ENCODE measurements at places on chromosomes 4 and X.
A peak's percentile ranks its signal among the peaks of the same experiment; 100 is the strongest.

GRCh38 chrX:21766101-21766500 lies 8.2 kb upstream of the SMPX start:
- DNase-seq, result no peak

GRCh38 chr4:45120163-45120562 lies 393.8 kb upstream of the GNPDA2 start:
- no peak for DNase-seq

DNA sequence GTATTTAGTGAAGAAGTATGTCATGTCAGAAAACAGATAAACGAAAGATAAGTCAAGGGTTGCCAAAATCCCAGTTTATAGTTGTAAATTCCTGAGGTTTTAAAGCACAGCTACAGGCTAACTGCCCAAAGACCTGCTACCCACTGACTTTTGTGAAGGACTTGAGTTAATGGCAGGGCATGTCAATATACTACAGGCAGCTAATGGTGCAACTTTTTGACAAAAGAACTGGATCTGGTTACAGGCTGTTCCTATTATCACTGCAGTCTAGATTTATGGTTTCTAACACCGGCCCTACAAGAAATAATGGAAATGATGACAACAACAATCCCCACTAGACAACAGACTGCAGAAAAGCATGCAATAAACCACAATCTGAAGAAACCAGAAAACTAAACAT lies 6.4 kb downstream of the SCML2 start:
- no peak for DNase-seq

DNA sequence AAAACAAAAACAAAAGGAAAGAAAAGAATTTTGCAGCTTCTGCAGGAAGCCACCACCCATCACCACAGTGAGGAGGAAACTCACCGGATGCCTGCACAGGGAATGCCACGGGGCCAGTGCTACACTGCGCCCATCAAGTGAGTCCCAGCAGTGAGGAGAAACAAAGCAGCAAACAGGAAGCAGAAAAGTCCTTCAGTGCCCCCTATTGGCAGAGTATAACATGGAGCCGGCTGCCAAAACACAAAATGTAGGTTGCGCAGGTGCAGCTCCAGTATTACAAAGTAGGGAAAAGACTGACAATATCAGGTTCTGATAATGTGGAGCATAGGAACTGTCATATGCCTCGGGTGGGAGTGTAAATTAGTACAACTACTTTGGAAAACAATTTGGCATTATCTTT lies 23.3 kb upstream of the SCML2 start:
- DNase-seq, result no peak

DNA sequence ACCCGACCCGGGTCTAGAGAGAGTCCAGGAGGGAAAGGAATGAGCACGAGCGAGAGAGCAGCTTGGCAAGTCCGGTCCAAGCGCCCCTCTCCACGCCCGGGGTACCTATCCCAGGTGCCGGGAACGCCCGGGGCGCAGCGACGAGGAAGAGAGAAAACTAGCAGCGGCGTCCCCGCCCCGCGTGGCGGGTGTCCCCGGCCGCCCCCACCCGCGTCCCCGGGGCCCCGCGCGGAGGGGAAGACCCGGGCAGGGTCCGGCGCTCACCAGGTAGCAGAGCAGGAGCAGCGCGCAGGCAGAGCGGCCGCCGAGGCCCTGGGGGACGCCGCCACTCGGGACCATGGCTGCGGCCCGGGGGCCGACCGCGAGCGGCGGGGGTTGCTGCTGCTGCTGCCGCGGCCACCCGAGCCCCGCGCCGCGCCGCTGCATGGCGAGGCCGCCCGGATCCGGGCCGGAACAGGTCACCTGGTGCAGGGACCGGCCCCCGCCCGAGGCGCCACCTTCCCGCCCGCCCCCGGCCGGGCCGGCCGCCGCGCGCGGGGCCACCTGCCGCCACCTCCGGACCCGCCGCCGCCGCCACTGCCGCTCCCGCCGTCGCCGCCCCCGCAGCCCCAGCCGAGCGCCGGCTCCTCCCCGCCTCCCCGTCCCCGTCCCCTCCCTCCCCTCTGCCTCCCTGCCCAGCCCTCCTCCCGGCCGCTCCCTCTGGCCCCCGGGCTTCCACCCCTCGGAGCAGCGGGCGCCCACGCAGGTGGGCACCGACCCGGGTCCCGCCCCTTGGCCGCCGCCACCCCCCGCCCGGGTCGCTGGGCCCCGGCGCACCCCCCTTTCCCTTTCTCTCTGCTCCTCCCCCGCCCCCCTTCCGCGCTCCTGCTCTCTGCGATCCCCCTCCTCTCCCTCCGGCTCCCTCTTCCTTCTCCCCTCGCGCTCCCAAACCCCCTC lies at the start of gene SEL1L3:
SEL1L3 (minus strand) TSS at position 578 of the 936 bp plus-strand sequence; CDS start at position 426, 152 bp downstream.
- DNase-seq, result no peak

- no peak for DNase-seq
These were observed 72.4 kb downstream of the YIPF6 start for GRCh38 chrX:68571292-68571609.

DNA sequence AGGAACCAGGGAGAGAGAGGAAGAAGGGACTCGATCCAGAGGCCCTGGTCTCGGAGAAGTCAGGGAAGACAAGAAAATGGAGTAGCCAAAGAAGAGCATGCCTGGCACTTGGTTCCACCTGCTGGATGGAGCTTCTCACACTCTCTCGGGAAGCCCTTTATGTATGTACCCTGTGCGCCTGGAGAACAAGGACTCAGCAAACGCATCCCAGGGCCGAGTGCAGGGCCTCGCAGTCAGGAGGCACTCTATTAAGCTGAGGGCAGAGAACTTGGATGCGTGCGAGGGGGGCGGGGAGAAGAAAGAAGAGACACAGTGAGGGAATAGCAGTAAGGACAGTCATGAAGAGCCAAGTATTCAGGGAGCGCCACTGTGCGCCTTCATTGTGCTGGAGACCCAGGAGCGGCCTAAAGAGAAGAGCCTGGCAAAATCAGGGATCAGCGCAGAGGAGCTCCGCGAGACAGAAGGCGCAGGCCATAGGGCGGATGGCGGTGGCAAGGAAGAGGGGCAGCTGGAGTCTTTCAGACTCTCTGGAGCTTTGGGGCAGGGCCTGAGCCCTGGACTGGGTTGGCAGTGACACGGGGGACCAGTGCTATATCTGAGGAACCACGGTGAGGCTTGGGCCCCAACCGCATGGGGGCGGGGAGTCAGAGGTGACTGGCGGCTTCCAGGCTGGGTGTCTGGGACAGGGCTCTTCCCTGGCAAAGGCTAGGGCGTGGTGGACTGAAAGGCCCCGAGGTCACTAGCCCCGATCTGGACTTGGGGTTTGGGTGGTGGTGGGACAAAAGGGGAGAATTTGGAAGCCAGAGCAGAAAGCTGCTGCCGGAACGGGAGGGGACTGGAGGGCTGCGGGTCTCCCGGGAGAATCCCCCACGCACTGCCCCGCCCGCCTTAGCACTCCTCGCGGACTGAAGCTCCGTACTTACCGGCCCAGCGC lies 1.9 kb upstream of the SEPTIN6 start:
- no peak for DNase-seq

- no peak for DNase-seq
These were observed 78.4 kb downstream of the PWWP3B start for GRCh38 chrX:106246511-106246910.

GRCh38 chrX:118455013-118455412 lies 40.6 kb upstream of the DOCK11 start:
- no peak for DNase-seq

DNA sequence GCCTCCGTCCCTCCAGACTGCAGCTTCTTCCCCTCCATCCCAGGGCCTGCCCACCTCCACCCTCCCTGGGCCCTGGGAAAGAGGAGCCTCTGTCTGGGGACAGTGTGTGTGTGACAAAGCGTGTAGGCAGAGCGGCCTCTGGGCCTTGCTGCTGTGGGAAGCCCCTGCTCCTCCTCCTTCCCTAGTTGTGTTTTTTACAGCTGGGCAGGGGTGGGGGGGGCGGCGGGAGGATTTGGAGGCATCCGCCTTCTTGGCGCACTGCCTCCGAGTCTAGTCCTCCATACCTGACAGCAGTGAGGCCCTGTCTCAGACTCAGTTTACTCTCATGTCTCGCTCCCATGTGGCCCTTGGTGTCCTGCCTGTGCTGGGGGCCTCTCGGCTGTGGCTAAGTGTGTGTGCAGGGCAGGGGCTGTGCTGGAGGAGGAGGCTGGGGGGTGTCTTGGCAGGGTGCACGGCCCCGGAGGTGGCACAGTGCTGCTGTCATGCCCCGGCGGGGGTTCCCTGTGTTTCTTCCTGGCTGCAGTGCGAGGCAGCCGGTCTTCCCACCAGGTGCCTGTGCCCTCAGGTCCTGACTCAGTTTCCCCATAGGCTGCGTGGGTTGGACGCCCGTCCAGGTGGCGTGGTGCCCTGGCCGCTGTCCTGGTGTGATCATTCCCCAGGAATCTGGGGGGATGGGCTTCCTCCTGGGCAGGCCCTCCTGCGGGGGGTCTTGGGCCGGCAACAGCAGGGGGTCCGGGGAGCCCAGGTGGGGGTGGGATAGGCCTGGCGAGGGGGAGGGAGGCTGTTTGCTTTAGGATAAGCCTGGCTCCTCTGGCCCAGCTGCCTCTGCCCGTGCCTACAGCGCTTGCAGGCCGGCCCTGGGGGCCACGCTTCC lies 7.0 kb downstream of the FGFRL1 start:
- DNase-seq, result no peak

DNA sequence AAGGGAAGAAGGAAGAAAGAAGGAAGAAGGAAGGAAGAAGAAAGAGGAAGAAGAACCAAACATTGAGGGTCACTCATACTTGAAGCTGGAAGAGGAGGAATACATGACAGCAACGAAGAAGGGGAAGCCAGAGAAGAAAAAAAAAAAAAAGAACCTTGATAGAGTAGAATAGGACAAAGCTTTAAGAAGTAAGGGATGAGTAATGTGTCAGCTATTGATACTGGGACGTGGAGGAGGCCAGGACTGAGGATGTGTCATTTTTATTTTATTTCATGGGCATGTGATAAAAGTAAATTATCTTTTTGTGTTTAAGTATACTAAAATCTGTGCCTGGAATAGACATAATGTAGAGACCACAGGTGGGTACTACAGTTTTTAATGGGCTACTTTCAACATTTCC lies 6.4 kb downstream of the EDA2R start:
- no peak for DNase-seq

- DNase-seq, result no peak
These were observed 23.5 kb upstream of the PRDM8 start for GRCh38 chr4:80173841-80174240.

- no peak for DNase-seq
These were observed 67.5 kb upstream of the MND1 start for GRCh38 chr4:153276971-153277370.

DNA sequence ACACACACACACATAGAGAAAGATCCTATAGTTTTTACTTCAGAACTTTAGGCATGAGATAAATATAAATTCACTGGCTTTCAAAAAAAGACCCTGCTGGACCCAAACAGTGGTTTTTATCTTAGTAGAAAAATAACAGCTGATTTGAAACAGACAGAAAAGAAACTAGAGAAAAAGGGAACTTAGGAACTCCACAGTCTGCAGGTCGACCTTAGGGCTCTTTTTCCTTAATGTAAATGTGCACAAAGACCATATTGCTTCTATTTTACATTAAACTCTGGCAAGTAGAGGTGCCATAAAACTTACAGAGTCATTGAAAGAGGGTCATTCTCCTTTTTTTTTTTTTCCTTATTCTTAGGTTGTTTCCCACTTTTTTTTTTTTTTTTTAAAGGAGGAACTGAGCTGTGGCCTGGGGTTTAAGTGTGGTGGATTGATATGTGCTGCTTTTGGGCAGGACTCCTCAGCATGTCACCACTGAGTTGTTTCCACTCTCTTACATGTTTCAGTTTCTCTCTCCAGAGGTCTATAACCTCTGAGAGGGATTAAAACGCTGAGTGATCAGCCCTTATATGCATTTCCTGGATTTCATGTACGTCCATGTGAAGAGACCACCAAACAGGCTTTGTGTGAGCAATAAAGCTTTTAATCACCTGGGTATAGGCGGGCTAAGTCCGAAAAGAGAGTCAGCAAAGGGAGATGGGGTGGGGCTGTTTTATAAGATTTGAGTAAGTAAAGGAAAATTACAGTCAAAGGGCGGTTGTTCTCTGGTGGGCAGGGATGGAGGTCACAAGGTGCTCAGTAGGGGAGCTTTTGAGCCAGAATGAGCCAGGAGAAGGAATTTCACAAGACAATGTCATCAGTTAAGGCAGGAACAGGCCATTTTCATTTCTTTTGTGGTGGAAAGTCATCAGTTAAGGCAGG lies 70.8 kb upstream of the PACRGL start:
- no peak for DNase-seq

- DNase-seq, result no peak
These were observed 420.9 kb upstream of the INTU start for GRCh38 chr4:127211650-127212560.

DNA sequence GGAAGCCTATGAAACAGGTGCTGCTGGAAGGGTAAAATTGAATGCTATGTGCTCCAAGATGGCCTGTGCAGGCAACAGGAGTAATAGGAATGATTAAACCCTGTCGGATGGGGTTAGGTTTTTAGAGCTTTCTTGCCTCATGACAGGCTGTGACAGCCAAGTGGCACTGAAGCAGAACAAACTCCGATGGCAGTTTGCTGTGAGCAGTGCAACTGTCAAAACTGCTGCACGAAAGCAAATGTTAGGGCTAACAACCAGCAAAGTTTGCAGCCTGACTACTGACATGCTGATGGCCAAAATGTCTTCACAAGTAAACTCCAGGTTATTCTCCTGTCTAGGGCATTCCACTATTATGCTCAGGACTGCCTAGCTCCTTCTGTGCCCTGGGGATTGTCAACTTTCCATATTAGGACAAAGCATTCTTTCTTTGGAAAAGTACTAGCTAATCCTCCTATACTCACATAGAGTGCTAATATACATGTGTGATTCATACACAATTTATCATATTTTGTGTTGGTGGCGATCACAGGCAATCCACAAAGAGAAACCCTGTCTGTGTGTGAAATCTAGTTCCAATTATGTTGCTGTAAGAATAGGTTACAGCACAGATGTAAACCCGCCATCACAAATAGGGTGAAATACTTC lies 486.6 kb upstream of the TENM3 start:
- DNase-seq, result no peak

- DNase-seq, result peak; percentile 69
These were observed at the start of gene BEX1 for GRCh38 chrX:103063918-103064434. TSS of gene BEX1 (minus strand) at chrX:103064171. CDS start at chrX:103063274, 897 bp downstream.

DNA sequence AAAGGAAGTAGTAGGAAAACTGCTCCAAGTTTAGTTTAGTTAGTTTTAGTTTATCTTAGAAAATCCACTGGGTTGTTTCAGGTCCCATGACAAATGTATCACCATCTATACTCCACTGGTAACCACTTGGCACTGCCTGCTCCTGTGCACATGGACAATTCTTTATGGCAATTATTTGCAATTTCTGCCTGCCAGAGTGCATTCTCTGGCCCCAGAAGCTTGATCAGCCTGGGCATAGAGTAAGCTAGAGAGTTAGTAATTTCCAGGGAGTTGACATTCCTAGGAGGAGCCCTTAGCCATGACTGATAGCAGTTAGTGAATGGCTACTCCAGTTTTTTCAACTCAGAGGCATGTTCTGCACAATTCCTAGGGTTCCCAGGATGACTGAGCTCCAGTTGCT lies 203.2 kb upstream of the FGF13 start:
- no peak for DNase-seq

GRCh38 chr4:180650273-180650672 lies 1592.9 kb upstream of the TENM3 start:
- no peak for DNase-seq

GRCh38 chrX:104306180-104306579 lies 51.4 kb upstream of the ESX1 start:
- DNase-seq, result no peak
